ENCODE measurements at places on chromosomes 5 and 9.

DNA sequence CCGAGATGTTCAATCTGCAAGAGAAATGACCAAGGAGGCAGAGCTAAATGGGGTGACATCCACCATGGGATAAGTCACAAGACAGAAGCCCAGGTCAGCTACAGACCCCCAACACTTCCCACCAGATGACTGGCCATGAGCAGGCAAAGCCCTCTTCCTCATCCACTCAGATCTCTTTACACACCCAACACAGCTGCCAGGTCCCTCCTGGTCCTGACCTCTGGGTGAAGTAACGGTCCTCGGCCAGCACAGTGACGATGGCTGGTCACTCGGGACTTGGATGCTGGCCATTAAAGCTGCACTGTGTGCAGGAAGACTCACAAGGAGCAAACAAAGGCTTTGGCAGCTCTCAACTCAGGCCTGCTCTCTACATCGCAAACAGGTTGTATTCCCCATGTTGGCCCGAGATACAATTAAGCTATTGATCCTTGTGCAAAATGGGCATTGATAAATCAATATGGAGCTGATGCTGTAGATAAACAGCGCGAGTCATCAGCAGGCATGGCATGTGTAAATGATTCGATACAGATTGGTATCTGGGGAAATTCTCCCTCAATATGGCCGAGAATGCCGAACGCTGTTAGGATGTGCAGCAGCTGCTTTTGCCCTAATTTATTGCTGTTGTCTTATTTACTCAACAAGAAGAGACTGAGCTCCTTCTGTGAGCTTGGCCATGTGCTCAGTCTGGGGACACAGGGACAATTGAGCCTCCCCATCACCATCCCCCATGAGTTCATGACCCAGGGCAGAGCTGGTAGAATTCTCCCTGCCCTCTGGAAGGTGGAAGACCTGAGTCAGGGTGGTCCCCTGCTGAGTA is 98.7 kb downstream of the C5orf15 start:
- no peak for DNase-seq

DNA sequence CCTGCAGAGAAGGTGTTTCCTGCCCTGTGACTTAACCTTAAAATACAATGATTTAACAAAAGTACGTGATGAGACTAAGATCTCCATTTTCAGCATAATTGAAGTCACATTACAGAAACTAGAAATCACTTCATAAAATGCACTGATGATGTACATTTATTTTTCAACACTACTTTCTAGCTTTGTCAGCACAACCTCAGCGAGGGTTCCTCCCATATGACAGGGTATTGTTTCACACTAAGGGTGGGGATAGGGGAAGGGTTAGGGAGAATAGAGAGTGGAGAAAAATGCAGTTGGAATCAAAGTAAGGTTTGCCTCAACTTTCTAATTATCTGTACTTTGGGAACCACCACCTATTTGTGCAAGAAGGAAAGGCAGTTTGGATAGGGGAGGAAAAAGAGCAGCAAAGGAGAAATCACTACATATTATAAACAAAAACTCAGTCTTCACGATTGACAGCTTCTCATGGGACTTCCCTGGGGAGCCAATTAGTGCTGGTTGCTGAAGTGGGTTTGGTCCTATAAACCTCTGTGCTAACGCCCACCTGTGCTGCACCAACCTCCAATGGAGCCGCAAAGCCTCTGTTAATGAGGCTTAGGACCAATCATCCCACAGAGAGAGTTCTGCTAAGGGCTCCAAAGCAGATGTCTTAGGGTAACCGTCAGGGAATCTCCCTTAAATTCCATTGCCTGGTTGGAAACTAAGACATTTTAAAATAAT is 369.2 kb upstream of the PDE4D start:
- DNase-seq, result no peak

GRCh38 chr9:127971357-127972235 is 9.2 kb downstream of the EEIG1 start:
- DNase-seq, result no peak

- no peak for DNase-seq
These were observed 96.6 kb downstream of the SERINC5 start for GRCh38 chr5:80159133-80159815.

- peak; percentile 43 for DNase-seq
These were observed 44.5 kb upstream of the NR5A1 start for GRCh38 chr9:124551472-124552272.
